ENCODE measurements at places on chromosomes 2 and 18. TPM values are rescaled to one million over a fixed set of nuclear protein-coding genes. Genes with fewer than 3 reads are reported as not detected.
A peak's percentile ranks its signal among the peaks of the same experiment; 100 is the strongest.

DNA sequence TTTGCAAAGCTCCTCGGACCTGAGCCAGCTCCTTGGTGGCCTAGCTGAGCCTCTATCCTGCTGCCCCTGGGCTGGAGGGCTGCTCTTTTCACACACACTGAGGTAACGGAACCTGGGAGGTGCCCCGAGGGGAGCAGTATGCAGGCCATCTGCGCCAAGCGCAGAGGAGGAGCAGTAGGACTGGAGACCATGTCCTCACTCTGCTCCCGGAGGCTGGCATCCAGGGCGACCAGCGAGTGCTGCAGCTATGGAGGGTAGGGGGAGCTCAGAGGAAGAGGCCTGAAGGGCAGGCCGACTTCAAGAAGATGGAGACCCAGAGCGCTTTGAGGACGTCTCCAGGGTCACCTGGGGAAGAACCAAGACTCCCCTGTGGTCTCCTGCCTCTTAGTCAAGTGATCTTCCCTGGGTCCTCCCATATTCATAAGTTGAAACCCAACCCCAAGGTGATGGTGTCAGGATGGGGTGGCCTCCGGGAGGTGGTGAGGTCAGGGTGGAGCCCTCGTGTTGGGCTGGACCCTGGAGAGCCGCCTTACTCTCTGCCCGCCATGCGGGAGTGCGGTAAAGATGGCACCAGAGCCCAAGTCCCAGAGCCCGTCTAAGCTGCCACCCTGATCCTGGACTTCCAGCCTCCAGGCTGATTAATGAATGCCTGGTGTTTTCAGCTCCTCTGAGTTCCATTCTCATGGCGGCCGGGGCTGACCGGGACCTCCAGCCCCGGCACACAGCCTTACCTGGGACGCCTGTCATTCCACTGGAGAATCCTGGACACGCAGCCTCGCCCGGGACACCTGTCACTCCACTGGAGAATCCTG lies 160.7 kb downstream of the NDUFA10 start:
- no peak for DNase-seq

- DNase-seq: no peak
Measured at GRCh38 chr2:38504169-38504568, 98.6 kb downstream of the HNRNPLL start.

- DNase-seq: no peak
Measured at GRCh38 chr2:237524631-237525030, 37.6 kb downstream of the MLPH start.

DNA sequence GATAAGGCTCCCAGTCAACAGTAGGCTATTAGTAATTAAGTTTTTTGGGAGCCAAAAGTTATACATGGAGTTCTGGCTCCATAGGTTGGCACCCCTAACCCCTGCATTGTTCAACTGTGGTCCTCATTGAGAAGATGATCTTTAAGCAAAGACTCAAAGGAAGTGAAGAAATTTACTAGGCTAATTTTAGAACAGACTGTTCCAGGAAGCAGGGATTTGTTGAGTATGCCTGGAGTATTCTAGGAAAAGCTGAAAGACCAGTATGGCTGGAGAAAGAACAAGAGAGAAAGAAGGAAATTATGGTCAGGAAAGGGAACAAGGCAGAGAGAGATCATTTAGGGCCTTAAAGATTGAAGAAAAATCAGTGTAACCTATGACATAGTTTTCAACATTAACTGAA lies 125.1 kb downstream of the PMAIP1 start:
- DNase-seq: no peak

GRCh38 chr18:12072996-12073395 lies 20.6 kb upstream of the ANKRD62 start:
- DNase-seq: no peak

GRCh38 chr2:86753606-86754005 lies 33.5 kb downstream of the RMND5A start:
- DNase-seq: peak; percentile 50

GRCh38 chr18:267380-267687 lies 513 bp downstream of the THOC1 start:
- DNase-seq: peak; percentile 12

DNA sequence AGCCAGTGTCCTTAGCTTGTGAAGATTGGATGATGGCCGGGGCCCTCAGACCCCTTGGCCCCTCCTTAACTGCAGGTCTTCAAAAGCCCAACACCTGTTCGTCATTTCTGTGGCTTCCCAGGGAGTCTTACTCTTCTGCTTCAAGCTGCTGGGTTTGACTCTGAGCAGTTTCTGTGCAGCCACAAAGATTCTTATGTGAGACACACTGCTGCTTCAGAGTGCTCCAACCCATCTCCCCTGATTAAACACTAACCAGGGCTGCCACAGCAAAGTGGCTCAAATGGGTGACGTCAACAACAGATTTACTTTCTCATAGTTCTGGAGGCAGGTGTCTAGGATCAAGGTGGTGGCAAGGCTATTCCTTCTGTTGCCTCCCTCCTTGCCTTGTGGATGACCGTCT lies 40.8 kb downstream of the TSN start:
- DNase-seq: no peak

DNA sequence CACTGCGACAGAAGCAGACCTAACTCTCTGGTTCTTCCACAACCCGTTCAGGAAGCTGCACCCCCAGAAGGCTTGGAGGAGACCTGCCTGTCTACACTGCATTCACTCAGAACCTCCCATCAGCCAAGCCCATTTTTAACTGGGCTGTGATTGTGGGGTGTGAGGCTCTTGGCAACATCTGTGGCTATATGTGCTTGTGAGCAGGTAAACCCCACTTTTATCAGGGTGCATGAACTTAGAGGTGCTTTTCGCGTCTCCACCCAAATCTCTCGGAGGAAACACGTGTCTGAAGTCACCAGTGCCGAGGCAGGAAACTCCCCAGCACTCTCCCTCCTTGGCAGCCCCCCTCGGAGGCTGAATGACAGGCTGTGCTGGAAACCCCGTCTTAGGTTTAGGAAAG lies 158.2 kb upstream of the SALL3 start:
- DNase-seq: no peak

DNA sequence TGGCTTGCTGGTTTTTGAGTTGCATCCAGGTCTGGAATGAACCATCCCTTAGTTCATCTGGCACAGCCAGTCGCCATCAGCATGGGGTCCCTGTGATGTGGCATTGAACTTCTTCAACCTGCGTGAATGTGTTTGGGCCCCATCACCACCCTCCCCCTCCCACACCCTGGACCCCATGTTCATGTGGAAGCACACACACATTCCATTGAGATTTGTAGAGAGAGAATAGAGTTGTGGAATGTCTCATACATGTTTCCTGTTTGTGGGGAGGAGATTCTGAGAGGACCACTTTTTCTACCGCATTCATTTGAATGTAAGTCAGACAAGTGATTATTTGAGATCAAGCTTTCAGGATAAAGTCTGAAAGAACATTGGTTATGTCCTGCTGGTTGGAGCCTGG lies 117.6 kb upstream of the EML6 start:
- DNase-seq: peak; percentile 39

DNA sequence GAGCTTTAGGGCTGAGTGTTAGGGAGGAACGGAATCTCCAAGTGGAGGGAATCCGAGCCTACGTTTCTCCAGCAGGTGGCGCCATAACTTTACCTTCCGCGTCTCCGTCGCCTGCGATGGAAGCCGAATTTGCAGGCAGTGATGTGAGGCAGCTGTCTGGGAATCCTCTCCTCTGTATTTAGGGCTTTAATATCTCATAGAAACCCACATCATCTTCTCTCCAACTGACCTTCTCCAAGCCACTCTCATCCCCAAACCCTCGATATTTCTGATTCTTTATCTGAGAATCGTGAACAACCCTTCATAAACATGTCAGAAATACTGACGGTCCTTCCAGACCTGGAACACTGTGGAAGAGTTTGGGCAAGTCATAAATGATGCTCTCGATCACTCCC lies 27.5 kb downstream of the SIX2 start:
- DNase-seq: peak; percentile 84

DNA sequence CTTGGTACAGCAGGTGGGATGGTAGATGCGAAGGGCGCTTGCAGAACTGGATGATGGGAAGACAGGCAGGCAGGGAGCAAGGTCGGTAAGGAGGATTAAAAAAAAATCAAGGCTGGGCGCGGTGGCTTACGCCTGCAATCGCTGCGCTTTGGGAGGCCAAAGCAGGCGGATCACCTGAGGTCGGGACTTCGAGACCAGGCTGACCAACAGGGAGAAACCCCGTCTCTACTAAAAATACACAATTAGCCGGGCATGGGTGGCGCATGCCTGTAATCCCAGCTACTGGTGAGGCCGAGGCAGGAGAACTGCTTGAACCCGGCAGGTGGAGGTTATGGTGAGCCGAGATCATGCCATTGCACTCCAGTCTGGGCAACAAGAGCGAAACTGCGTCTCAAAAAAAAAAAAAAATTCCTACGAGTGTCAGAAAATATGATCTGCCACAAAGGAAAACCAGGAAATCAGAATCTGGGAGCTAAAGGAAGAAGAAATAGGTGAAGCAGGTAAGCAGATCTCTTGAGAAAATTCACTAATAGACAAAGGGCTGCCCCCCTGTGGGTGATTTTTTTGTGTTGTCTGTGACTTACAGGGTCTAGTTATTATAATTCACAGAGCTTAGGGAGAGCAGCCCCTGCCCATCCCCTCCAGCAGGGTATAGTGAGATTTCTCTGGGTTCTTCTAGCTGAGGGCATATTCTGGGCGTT lies 46.2 kb downstream of the C2orf42 start:
- DNase-seq: no peak

DNA sequence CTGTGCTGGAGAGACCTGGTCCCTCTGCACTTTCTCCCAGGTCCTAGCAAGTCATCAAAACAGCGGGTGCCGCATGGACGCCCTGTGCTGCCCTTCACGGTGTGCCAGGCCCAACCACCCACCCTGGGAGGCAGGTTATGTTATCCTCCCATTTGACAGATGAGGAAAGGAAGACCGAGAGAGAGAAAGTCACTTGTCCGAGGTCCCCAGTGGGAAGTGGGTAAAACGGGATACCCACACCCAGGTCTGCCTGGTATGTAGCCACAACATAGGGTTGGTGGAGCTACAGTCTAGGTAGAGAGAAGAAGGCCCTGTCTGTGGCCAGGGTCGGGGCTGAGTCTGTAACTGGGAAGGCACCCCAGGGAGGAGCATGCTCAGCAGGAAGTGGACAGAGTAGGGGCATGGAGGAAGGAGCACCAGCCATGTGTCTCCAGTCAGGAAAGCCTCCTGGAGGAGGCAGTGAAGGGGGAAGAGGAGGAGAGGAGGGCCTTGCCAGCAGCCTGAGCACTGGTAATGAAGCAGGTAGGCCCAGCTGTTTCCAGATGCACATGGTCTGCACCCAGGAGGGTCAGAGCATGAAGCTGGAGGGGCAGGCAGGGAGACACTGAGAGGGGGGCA lies 98.4 kb downstream of the ZFP36L2 start:
- DNase-seq: no peak

DNA sequence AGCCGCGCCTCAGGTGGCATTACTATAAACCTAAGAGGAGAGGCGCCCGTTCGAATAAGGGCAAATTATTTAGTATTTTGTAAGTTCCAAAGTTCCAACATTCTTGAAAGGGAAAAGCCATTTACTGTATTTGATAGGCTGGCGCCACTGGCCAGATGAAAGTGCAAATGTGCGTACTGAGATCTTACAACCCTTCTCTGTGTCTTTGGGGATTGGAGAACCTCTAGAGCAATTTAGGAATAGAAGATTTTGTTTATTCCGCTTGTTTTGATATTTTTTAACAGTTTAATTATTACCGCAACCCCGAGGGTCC lies 467 bp upstream of the WDR35 start:
- no peak for DNase-seq

DNA sequence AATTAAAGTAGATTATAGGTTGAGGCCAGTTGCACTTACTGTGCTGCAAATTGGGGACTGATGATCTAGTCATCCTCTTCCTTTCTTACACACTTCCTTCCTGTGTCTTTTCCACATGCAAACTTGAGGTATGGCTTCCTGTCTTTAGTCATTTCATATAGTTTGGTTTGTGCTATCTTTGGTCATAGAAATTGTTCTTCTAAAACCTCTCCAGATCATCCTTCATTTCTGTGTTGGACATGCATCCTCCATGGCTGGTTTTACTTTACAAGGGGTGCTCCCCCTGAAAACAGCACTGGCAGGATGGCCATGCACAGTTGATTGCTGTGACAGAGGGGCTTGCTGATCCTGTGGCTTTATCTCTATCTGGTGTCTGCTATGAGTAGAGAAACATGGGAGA lies 36.5 kb downstream of the MGAT5 start:
- no peak for DNase-seq

The ANKRD53 gene
- 6.5 TPM for total RNA-seq

The KCNJ3 gene
- total RNA-seq: not detected

The RPL37A gene
- 2,231 TPM for total RNA-seq

The NEURL3 gene
- total RNA-seq: not detected

The TSGA10 gene
- 3.8 TPM for total RNA-seq
